Upper lobe of right lung (tissue), 1 donor: ENCODE measurements at places on chromosomes 7 and 10.

- no peak for DNase-seq
- no peaks in the 10 kb centered on the region for H3K4me1 ChIP-seq
- no peaks in the 10 kb centered on the region for H3K36me3 ChIP-seq
- no peaks in the 10 kb centered on the region for H3K27me3 ChIP-seq
Measured at GRCh38 chr7:94111009-94111408, 106.9 kb upstream of the BET1 start.

- no peaks in the 10 kb centered on the region for H3K36me3 ChIP-seq
- no peak for DNase-seq
- no peak overlapping the region for H3K4me3 ChIP-seq
- H3K4me1 ChIP-seq, result no peaks in the 10 kb centered on the region
- H3K27ac ChIP-seq, result no peak overlapping the region
Measured at GRCh38 chr10:35898716-35899440, 256.8 kb upstream of the FZD8 start.

DNA sequence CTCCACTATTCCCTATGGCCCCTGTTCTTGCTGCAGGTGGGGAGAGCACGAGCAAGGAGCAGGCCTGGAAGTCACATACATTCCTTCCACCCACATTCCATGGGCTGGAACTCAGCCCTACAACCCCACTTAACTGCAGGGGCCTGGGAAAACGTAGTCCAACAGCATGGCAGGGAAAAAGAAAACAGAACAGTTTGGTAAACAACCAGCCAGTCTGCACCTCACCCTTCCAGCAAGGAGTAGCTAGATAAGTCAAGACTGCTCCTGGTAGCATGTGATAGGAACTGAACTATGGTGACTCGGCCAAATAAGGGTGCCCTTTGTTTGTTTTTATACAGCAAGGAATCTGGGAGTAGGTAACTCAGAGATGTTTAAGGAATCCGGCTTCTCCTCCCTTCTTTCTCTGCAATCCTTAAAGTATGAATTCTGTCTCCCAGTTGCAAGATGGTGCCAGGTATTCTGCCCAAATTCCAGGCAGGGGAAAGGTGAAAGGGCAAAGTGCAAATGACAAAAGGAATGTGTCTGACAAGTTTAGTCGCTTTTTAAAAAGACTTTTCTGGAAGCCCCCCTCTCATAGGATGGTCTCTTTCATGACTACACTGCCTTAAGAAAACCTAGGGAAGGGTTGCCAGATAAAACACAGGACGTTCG lies 311.7 kb upstream of the NEBL start:
- H3K27me3 ChIP-seq, result no peaks in the 10 kb centered on the region
- no peak overlapping the region for H3K27ac ChIP-seq
- DNase-seq, result no peak
- no peak overlapping the region for H3K4me3 ChIP-seq

GRCh38 chr10:8588135-8588534 lies 533.6 kb downstream of the GATA3 start:
- H3K27me3 ChIP-seq, result no peaks in the 10 kb centered on the region
- H3K4me3 ChIP-seq, result no peak overlapping the region
- H3K27ac ChIP-seq, result no peak overlapping the region
- no peaks in the 10 kb centered on the region for H3K36me3 ChIP-seq
- DNase-seq, result no peak

DNA sequence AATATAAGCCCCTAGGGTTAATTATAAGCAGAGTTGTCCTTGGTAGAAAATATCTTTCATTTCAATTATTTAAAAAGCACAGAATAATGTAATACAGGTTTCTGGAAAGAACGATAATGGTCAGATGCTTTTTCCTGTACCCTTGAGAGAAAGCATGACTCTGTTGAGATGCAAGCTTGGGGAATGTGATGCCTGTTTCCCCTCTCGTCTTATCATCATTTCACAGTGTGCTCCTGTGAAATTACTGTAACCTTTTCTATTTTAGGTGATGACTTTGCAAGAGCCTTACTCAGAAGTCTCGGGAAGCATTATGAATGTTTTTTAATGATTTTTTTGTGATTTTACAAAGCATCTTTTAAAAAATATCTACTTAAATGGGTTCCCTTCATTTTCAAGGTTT lies 243.0 kb downstream of the POLR1F start:
- DNase-seq, result no peak
- no peaks in the 10 kb centered on the region for H3K4me1 ChIP-seq
- H3K4me3 ChIP-seq, result no peak overlapping the region
- H3K36me3 ChIP-seq, result no peaks in the 10 kb centered on the region

GRCh38 chr10:74643596-74643975 lies 182.8 kb upstream of the KAT6B start:
- H3K36me3 ChIP-seq, result no peaks in the 10 kb centered on the region
- H3K27ac ChIP-seq, result no peak overlapping the region
- H3K4me1 ChIP-seq, result no peaks in the 10 kb centered on the region
- DNase-seq, result no peak
- no peaks in the 10 kb centered on the region for H3K27me3 ChIP-seq
